ENCODE measurements at places on chromosomes 7 and 10.

DNA sequence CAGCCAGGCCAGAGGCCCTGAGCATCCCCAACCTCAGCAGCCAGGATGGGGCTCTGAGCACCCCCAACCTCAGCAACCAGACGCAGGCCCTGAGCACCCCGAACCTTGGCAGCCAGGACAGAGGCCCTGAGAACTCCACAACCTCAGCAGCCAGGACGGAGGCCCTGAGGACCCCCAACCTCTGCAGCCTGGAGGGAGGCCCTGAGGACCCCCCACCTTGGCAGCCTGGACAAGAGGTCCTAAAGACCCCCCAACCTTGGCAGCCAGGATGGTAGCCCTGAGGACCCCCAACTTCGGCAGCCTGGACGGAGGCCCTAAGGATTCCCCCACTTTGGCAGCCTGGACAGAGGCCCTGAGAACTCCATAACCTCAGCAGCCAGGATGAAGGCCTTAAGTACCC is 17.0 kb downstream of the RRP12 start:
- no peak for DNase-seq

- DNase-seq = no peak
Observed at GRCh38 chr10:100014071-100014762, 4.5 kb upstream of the DNMBP start.

- no peak for DNase-seq
Observed at GRCh38 chr7:55310287-55311025, 54.7 kb upstream of the LANCL2 start.

DNA sequence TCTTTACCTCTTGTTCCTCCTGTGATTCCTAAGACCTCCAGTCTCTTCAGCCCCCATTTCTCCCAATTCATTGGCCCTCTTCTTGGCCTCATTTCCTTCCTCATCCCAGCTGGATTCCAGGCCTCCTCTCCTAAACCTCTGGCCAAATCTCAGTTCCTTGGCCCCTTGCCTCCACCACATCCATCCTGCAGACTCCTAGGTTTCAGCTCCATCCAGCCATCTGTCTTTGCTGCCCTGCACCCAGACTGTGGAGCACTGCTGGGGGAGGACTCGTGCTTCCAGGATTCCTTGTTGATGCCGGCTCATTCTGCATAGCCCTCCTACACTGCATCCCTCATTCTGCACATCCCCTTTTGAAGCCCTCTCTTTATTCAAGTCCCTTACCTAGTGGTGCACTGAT is 6.7 kb downstream of the PLAC9 start:
- DNase-seq = no peak

GRCh38 chr10:131983780-131984179 is 2.1 kb upstream of the BNIP3 start:
- no peak for DNase-seq

DNA sequence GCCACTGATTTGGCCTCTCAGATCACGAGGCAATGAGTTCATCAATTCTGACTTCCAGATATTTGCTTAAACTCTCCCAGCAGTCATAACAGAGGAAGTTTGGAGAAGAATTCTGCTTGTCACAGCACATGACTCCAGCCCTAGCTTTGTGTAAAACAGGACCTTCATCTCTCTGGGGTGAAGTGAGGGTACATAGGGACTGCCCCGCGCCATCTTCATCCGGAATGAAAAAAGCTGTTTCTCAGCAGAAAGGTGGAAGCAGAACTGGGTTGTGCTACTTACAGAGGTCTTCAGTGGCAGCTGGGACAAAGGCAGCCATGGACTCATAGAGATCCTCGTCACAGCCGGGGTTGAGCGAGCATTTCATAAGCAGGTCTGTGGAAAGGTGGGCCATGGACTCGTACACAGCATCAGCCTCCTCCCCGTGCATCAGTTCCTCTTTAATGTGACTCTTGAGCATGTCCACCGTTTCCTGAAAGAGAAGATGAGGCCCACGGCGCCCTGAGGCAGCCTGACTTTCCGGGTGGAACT is 58.4 kb upstream of the TM9SF3 start:
- DNase-seq = no peak

DNA sequence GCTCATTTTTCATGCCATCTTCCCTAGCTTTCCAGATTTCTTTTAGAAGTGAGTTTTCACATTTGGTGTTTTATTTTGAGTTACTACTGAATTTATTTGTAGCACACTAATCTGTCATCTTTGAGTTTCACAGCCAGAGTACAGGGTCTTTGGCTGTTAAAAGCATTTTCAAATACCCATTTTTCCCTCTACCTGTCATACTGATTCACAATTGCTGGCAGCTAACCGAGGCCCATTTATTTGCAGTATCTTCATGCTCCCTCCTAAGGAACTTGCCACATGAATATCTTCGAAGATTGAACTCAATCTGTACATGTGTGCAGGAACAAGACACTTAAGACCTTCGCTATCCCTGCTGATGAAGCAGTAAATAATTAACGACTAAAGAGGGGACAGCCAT is 44.8 kb upstream of the DKK1 start:
- no peak for DNase-seq

DNA sequence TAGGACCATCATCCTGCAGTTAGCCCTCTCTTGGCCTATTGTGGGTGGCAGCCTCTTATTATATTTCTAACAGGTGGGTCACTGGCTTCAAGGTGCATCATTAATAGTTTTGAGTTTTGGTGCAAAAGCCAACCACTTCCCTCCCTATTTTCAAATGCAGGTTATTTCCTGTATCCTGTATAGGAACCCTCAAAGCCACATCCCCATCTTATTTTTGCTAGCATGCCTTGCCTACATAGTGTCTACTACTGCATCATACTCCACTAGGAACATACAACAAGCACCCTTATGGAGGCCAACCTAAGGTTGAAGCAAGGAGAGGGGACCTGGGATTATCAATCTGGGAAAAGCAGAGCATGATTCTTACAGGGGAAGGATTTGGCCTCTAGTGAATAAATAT is 264.4 kb downstream of the BBS9 start:
- DNase-seq = no peak

GRCh38 chr7:106382929-106383328 is 98.1 kb upstream of the NAMPT start:
- DNase-seq = no peak

GRCh38 chr10:33661580-33662336 is 327.3 kb upstream of the NRP1 start:
- no peak for DNase-seq

GRCh38 chr10:91681361-91682276 is 48.7 kb upstream of the PPP1R3C start:
- DNase-seq = no peak

GRCh38 chr10:83607959-83608745 is 531.2 kb upstream of the GHITM start:
- no peak for DNase-seq

DNA sequence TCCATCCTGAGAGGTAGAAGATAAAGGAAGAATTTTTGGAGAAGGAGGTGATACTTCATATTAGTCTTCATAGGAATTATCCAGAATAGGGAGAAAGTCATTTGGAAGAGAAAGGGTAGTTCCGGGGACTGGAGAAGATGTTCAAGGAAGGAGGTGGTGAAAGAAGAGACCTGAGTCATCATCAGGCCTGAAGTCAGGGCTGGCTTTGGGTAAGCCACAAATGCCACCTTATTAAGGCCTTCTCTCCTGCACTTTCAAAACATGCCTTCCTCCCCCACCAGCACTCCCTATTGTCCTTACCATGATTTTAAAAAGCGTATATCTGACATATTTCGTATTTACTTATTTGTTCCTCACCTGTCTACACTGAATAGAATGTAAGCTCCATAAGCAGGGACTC is 112.2 kb upstream of the LRGUK start:
- no peak for DNase-seq

- DNase-seq = no peak
Observed at GRCh38 chr10:126052171-126052570, 155.8 kb downstream of the FANK1 start.

GRCh38 chr10:3808689-3809199 is 23.7 kb upstream of the KLF6 start:
- DNase-seq = no peak

- no peak for DNase-seq
Observed at GRCh38 chr10:29835055-29835454, 200.3 kb upstream of the SVIL start.

GRCh38 chr7:12257582-12257981 is 46.5 kb downstream of the TMEM106B start:
- peak; percentile 44 for DNase-seq

DNA sequence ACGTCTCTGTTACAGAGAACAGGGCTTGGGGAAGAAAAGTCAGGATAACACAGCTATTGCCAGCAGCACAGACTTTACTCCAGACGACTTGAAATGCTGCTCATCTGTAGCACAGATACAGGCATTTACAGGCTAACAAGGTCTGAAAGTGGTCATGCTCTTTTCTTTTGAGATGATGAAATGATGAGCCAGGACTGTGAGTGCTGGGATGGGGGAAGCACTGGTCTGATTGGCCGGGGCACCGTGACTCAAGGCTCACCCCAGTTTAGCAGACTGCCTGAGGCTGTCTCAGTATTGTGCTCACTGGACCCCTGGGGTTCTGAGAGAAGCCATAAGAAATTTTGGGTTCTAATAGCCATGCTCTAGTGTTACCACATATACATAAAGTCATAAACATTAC is 12.4 kb downstream of the SMKR1 start:
- DNase-seq = no peak

DNA sequence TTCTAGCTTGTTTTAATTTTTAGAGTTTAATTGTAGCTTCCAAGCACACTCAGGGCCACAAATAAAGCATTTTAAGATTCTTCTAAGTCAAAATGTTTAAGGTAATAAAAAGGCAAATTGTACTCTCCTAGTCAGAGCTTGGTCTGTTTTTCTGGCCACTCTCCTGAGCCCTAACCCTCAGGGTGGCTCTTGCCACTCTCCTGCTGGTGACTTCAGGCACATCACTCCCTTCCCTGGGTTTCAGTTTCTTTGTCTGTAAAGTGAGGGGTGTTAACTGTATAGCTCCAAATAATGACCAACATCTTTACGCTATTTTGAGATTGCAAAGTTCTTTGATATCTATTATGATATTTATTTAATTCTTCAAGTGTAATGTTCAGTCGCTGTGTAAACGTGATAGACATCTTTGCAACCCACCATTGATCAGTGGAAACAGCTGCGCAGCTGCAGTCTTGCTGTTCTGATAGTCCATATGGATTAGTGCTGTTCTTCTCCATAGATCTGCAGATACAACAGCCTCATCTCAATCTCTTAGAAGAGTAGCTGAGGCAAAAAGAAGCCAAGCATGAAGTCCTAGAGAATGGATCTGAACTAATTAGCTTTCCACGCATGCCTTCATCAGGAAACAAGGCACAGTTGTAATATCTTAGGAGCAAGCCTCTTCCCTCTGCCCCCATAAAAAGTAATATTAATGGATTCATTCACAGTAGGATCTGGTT is 189.9 kb downstream of the PLPP4 start:
- no peak for DNase-seq

- no peak for DNase-seq
Observed at GRCh38 chr7:93027044-93027443, 90.7 kb downstream of the SAMD9 start.

GRCh38 chr7:14147532-14147931 is 158.1 kb upstream of the ETV1 start:
- DNase-seq = no peak

- DNase-seq = no peak
Observed at GRCh38 chr7:16841681-16842080, 36.9 kb upstream of the AGR2 start.

- no peak for DNase-seq
Observed at GRCh38 chr10:33286157-33286934, 48.1 kb downstream of the NRP1 start.

DNA sequence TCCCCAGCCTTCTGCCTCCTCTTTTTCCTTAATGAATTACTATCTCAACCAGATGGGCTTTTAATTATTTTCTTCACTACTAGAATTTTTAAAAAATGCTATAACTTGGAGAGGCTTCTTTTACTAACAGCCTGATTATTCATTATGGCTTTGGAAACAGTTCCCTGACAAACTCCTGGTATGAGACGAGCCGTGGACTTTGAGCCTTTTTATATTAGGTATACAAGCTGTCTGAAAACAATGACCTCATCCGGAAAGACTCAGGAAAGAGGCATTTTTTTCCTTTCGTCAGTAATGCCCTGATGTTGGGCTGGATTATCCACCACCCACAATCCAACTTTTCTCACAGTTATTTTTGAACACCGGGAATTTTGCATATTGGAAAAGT is 26.7 kb upstream of the ABLIM1 start:
- no peak for DNase-seq

- DNase-seq = no peak
Observed at GRCh38 chr10:31424473-31424872, 105.5 kb downstream of the ZEB1 start.
